SHP77 treated with DMSO at 0.1 percent for 48 hours (cell line): ENCODE measurements at places on chromosomes 1 and 21.

- no peak for DNase-seq
Observed at GRCh38 chr1:27585684-27586083, 18.3 kb downstream of the AHDC1 start.

GRCh38 chr1:212600071-212600915 lies 8.3 kb upstream of the ATF3 start:
- no peak for DNase-seq

DNA sequence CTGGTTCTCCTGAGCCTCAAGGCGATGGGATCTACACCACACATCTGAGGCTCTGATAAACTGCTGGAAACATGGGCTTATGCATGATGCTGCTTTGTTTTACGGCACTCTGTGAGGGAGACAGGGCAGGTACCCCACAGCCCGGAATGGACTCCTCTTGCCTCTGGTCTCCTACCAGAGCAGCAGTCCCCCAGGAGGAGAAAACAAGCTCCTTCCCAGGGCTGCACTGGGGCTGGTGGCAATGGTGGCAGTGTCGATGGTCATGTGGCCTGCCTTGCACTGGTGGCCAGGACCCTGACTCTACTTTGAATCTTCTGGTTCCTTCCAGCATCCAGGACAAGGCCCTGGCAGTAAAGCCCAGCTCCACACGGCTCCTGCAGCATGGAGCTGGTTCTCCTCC lies 79.4 kb downstream of the TOMM20 start:
- no peak for DNase-seq

GRCh38 chr1:107879346-107879745 lies 85.6 kb downstream of the VAV3 start:
- no peak for DNase-seq

GRCh38 chr1:157105988-157106812 lies 6.6 kb upstream of the ETV3L start:
- DNase-seq: no peak

DNA sequence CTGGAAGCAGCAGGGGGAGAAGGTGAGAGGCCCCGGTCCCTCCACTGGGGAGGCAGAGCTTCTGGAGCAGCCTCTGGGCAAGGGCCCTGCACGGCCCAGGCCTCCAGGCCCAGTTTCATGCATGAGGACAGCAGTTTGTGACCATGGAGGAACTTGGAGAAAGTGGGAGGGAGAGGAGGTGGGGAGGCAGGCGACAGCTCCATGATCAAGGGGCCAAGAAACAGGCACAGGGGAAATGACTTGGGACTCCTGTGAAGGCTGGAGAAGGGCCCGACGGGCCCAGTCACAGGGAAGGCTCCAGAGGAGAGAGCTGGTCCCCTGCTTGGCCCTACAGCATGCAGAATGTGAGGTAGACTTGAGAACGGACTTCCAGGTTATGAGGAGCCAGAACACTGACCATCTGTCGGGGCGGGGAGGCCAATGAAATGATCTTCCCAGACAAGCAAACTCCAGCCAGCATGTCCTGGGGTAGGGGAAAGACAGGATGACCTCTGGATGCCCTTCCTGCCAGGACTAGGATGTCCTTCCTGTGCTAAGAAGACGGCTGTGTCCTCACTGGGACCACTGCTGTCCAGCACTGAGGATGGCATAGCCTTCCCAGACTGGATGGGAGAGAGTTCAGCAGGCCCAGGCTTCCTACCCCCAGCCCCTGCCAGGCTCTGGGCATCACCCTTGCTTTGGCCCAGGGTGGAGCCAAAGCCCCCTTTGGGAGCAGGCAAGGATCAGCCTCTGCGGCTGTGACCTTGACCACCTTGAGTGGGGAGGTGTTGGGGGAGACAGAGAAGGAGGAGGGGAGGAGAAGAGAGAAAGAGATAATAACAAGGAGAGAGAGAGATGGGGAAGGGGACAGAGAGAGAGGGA lies 548.2 kb downstream of the PTPRU start:
- no peak for DNase-seq

DNA sequence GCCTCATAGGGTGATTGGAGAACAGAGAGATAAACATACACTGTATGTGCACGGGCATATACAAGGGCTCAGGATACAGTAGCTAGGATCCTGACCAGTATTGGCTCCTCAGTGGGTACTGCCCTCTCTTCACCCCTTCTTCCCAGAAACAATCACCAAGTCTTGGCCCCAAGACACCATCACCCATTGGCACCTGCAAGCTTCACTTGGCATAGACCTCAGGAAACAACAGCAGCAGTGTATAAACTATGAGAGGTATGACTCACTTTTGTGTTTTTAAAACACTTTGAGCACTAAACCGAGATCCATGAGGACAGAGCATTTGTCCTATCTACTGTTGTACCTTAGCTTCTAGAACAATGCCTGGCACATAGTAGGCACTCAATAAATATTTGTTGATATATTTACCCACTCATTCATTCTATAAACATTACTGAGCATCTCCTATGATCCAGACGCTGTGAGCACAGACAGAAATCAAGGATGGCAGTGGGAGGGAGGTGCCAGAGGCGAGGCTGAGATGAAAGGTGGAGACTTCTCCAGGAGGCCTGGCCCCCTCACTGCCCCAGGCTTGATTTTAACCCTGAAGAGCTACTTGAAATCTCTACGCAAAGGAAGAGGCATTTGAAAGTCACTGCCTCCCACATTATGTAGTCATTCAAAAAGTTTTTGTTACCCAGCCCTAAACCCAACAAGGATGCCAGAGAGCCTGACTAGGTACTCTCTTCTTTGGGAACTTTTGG lies 95.2 kb downstream of the CAMK2N1 start:
- no peak for DNase-seq

GRCh38 chr1:21663951-21664805 lies 5.0 kb downstream of the RAP1GAP start:
- no peak for DNase-seq
